ENCODE measurements at places on chromosomes 7 and 10.

DNA sequence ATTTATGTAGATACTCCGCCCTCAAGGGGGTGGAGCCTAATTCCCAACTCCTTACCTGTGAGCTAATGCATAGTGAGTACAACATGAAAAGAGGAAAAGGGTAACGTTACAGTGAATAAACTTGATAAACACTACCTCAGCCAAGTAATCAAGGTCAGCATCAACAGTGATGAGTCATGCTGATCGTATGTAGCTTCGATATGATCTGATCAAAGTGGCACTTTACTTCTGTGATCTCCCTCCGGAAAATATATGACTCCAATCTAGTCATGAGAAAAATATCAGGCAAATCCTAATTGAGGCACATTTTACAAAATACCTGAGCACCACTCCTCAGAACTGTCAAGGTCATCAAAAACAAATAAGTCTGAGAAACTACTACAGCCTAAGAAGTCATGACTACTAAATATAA is 70.4 kb downstream of the VTI1A start:
- DNase-seq, result peak; percentile 13

DNA sequence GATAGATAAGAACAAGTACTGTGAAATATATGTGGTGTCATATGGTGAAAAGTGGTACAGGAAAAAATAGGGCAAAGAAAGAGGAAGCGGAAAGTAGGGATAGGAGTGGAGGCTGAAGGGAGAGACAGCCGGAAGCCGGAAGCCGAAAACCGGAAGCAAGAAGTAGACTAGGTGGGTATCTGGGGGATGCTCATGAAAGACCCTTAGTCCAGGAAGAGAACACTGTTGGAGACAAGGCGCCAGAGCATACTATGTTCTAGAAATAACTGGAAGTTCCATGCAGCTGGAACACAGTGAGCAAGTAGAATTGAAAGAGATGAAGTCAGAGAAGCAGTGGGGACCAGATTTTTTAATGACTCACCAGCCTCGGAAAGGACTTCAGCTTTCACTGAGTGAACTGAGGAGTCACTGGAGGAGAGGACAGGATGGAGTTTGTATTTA is 22.5 kb downstream of the ST8SIA6 start:
- DNase-seq, result no peak

DNA sequence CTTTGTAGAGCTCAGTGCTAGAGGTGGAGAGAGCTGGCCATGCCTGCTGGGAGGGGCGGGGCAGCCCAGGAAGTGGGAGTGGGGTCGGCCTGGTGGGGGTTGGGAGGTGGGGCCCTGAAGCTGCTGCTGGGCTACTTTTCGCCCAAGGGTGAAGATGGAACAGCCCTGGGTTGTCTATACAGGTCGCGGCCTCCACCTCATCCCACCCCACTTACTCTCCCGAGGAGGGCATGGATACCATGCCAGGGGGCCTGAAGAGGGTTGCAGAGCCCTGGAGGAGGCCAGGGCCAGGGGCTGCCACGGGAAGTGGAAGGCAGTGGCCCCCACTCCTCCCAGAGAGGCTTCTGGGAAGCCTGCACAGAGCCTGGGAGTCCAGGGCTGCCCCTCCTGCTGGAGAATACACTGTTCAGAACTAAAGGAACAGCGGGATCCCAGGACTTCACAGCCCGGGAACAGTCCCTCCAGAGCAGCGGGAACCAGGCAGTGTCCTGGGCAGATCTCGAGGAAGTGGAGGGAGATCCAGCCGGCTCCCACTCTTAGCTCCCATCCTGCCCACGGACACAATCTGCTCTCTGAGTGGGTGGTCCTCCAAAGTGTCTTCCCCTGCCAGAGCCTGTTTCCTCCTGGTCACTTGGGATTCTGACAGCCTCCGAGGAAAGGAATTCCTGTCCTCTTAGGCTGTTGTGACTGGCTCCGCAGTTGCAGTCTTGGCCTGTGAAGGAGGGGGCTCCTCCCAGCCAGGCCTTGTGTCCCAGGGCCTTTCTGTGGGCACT is 23.5 kb downstream of the MAT1A start:
- DNase-seq, result no peak

GRCh38 chr10:35940141-35941041 is 298.3 kb upstream of the FZD8 start:
- DNase-seq, result no peak

GRCh38 chr10:126387931-126388911 is at the start of gene ADAM12:
Gene ADAM12 (minus strand): TSS chr10:126388477. CDS start chr10:126388145, 332 bp downstream.
- DNase-seq, result no peak

- DNase-seq, result no peak
Observed at GRCh38 chr7:13992596-13992964, 3.1 kb upstream of the ETV1 start.

GRCh38 chr10:132636358-132636757 is 98.8 kb downstream of the INPP5A start:
- no peak for DNase-seq

GRCh38 chr10:130717083-130717482 is 580.9 kb downstream of the GLRX3 start:
- DNase-seq, result no peak

DNA sequence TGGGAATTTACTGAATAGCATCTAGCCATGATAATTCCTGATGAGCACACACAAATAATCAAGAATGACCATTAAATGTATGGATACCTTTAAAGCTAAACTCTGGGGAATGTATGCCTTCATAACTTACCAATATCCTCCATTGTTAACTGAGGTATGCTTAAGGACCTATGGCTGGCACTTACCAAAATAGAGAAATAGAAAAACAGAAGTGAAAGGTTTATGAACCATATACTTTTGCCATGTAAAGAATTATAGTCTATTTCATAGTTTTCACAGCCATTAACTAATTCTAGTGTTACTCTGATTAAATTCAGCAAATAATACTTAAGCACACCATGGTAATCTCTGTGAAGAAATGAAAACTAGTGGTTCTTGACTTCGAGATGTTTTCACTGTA is 1360.6 kb upstream of the LRRTM3 start:
- no peak for DNase-seq

- no peak for DNase-seq
Observed at GRCh38 chr7:121046893-121047468, 58.5 kb downstream of the CPED1 start.

- DNase-seq, result peak; percentile 85
Observed at GRCh38 chr10:24901686-24902399, 50.6 kb downstream of the PRTFDC1 start.

DNA sequence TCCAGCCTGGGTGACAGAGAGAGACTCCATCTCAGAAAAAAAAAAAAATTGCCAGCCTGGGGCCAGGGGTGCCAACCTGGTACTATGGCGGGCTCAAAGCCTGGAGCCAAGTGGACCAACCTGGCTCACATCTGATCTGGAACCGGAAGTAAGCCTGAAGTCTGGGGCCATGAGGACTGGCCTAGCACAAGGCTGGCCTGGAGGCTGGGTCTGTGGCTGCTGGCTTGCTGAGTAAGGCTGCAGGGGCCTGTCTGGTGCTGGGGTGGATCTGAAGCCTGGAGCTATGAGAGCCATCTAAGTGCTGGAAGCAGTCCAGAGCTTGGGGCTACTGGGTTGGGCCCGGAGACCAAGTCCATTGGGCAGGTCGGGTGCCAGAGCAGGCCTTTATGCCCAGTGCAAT is 84.9 kb downstream of the CCDC3 start:
- DNase-seq, result no peak

DNA sequence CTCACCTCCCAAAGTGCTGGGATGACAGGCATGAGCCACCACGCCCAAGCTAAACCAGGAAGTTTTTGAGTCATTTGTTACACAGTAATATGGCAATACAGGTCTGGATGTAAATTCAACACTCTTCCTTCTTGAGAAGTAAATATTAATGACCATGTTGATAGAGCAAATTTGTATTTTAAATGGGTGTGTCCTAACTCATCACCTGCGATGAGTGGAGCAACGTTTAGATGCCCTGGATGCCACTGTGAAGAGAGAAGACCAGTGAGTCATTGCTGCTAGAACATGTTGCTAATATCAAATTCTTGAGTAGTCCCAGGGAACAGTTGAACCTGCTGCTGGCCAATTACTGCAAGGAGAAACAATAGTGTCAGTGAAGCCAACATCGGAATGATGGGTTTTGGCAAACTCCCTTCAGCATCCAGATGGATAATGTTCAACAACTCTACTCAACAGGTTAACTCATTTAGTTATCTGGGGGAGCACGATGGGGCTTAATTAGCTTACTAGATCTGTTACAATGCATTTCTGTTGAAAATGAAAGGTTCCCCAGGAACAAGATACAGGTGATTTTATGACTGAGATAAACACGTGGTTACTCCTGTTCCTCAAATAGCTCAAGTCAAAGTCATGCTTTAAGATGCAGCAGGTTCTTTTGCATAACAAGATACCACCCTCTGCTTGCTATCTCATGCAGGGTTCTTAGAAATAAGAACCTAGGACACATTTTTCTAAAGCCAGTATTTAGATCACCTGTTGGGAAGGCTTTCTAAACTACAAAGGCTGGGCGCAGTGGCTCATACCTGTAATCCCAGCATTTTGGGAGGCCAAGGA is 146.8 kb downstream of the CALN1 start:
- no peak for DNase-seq

DNA sequence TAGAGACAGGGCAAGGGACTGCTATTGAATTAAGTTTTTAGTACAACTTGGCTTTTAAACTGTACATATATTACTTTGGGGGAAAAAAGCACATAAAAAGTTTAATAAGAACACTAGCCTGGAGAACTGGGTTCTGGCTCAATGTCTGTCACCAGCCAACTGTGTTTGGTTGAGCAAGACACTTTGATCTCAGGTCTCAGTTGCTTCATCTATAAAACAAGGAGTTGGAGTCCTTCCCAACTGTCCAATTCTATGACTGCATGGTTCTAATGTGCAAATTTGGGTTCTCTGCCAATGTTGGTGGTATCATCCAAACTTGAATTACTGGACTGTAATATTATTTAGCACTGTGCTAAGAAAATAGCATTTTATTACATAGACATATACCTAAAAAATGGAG is 50.3 kb downstream of the ATXN7L1 start:
- no peak for DNase-seq

- DNase-seq, result no peak
Observed at GRCh38 chr10:50855461-50855860, 30.0 kb downstream of the A1CF start.

GRCh38 chr10:125967533-125967932 is 71.2 kb downstream of the FANK1 start:
- no peak for DNase-seq

GRCh38 chr10:1206601-1207000 is 150.4 kb downstream of the WDR37 start:
- DNase-seq, result no peak

DNA sequence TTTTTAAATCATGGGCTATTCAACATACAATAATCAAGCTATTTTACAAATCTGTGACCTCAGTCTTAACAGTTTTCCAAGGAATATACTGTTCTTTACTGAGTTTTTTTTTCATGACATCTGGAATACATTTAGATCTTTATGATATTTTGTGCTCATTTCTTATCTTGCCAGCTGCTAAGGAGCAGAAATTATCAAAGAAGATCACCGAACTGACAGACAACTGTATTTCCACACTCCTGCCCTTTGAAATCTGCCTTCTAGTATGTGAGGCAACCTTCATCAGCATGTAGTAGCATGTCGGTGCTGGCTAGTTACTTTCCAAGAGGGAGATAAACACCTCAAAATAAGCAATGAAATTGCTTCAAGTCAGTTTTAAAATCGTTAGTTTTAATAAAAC is 66.4 kb downstream of the NHLRC2 start:
- no peak for DNase-seq

- DNase-seq, result no peak
Observed at GRCh38 chr10:62733654-62734293, 70.7 kb upstream of the ADO start.

DNA sequence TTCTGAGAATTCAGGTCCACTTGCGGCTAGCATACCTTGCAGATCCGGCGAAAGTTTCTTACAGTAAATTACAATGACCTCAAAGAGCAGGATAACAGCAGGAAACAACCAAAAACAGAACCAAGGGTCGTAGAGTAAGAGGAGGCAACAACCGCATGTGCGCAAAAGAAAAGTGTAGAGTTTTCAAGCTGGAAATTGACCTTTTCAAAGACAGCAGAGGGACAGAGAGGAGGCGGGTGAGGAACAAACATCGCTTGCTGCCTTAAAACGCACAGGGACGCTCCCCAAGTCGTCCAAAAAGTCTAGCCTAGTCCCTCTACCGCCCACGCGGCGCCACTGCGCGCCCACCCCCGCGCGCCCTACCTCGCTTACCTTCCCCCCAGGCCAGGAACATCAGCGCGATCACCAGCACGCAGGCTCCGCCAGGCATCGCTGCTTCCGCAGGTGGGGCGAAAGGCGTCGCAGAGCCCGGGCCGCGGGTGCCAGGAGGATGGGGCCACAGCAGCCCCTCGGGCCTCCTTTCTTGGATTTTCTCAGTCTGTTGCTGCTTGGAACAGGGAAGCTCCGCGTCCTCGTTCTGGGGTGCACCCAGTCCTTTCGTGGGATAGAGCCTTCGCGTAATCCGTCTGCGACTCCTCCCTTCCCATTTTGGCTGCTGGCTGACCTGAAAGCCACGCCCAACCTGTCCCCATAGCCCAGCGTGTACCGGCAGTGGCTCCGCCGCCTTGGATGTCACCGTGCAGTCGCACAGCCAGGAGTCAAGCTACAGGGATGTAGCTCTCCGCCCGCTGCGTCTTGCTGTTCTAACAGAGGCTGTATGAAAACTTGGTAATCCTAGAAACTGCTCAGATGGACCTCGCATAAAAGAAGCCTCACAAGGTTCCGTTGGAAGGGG is at the start of gene VWDE:
Gene VWDE, minus strand, starts transcription at position 579 of the 895 bp plus-strand sequence. Its CDS starts 149 bp downstream, at position 430.
- DNase-seq, result peak; percentile 20

- no peak for DNase-seq
Observed at GRCh38 chr7:94605031-94605430, 50.9 kb downstream of the SGCE start.

DNA sequence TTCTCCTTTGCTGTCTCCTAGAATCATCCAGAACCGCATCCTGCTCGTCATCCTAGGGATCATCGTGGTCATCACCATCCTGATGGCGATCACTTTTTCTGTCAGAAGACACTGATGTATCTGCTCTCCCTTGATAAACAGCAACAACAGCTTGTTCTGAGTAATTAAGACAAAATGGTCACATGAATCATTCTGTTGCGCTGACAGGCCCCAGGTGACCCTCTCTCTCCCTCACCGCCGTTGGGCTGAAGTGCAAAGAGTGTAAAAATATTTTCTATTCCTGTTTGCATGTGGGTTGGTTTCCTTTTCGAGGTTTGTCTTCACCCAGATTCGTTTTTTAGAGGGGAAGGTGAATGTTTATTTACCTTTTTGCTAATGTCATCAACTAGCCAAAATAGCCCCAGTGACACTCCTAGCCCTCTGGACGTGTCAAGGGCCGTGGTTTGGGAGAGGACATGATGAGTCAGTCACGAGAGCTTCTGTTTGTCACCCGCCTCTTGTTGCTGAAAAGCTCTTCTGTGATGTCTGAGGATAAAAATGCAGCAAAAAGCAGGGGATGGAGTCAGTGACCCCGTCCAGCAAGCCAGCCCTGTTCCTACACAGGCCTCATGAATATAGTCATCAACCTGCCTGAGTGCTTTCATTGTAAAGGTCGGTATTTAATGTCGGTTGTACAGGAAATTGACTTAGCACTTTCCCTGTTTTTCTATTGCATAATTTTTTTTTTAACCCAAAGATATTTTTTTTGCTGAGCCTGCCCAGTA is 134.6 kb upstream of the TCF7L2 start:
- DNase-seq, result no peak

Data from mucosa of gallbladder (tissue), 1 donor.